ENCODE measurements at places on chromosomes 12 and 14.

GRCh38 chr12:96326628-96327227 lies 73.5 kb downstream of the CDK17 start:
- DNase-seq = no peak

DNA sequence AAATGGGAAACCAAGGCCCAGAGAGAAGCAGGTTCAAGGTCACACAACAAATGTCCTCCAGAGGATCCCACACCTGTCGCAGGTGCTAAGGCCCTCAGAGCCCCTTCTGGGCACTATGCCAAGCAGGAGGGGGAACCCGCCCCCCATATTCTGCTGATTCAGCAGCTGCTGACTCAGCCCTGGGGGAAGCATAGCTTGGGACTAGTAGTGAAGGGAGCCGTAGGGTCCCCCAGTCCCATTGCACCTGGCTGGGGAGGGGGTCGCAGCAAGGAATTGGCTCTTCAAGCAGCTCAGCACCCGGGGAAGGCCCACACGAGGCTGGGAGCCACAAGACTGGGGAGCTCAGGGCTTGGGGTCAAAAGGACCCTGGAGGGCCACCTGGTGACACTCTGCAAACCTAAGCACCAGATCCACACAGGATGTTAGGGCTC lies 1.0 kb downstream of the RASAL1 start:
- no peak for DNase-seq

- DNase-seq = no peak
Measured at GRCh38 chr14:105982664-105983063, 456.3 kb downstream of the TMEM121 start.

DNA sequence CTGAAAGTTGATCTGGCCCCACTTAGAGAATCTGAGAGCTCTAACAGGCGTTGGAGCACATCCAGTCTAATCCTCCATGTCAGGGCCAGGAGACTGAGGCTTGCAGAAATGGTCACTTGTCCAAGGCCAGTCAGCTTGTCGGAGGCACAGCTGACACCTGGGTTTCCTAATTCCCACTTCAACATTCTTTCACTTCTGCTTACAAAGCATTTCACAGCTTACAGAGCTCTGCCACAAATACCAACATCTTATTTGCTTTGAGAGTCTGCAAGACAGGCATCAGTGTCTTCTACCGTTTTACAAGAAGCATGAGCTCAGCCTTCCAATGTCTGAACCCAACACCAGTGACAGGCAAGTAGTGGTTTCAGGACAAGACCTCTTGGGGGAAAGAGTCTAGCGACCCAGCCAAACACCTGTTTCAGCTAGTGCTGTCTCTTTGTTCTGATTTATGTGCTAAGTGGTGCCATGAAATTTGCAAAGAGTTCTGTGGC lies 31.8 kb downstream of the ISCA2 start:
- no peak for DNase-seq

- no peak for DNase-seq
Measured at GRCh38 chr14:47179906-47180305, 495.5 kb downstream of the MDGA2 start.

- DNase-seq = no peak
Measured at GRCh38 chr14:92039063-92039718, 668 bp downstream of the TRIP11 start.

- no peak for DNase-seq
Measured at GRCh38 chr12:114403011-114403689, 2.8 kb downstream of the TBX5 start.

DNA sequence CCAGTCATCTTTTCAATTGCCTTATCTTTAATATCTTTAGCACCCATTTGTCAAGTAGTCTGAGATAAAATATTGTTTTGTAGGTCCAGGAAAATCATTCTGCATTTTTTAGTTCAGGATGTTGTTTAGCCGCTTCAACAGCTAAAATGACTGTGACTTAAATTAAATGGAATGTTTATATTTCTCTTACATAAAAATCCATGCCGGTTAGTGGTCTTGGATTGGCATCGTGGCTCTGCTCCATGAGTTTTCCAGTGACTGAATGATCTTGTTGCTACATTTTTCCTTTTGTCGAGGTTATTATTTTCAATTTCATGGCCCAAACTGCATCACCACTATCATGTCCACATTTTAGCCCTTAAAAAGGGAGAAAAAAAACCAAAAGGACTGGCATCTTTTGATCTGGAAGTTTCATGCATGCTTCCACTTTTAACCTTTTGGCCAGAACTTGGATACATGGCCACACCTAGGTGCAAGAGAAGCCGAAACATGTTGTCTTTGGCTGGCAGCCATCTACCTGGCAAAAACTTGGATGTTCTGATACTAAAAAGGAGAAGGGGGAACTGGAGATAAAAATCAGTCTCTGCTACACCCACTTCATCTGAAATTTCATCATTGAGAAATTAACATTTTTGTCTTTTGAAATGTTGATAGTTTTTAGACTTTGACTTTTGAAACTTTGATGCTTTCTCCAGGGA lies 142.4 kb downstream of the OTOGL start:
- no peak for DNase-seq

DNA sequence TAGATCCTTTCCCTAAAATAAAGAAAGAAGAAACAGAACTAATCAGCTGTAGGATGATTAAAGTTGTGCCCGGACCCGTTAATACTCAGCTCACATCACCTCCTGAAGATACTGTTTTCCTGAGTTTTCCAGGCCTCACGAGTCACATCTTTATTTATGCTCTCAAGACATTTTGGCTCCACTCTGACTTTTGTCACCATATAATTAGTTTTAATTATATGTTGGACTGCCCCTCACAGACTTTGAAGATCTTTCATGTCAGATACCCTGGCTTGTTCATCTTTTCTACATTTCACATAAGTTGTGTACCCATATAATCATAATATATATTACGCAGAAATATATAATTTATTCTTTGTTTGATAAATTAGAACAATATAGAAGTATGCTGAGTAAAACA lies 87.4 kb downstream of the HCAR2 start:
- DNase-seq = no peak

DNA sequence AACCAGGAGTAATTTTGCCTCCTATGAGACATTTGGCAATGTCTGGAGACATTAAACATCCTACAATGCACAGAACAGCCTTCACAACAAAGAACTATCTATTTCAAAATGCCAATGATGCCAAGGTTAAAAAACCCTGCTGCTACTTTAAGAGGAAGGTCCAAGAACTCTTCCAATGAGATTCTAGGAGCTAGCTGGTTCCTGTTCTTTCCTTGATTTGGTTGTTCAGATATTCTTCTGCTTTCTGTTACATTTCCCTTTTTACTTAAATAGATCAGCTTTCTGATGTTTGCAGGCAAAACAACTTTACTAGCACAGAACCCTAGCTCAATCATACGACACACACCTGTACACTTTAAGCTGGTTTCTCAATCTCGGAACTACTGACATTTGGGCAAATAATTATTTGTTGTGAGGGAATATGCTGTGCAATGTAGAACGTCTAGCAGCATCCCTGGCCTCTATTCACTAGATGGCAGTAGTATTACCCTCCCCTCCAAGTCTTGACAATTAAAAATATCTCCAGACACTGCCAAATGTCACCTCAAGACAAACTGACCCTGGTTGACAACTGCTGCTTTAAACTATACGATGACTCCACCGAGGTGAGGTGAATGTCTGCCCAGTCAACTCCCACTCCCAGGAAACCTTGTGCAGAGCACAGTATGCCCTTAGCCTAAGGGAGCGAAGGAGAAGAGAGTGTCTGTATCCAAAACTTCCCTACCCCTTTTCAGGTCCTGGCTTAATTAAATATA lies 4.4 kb downstream of the BLTP3B start:
- DNase-seq = no peak

DNA sequence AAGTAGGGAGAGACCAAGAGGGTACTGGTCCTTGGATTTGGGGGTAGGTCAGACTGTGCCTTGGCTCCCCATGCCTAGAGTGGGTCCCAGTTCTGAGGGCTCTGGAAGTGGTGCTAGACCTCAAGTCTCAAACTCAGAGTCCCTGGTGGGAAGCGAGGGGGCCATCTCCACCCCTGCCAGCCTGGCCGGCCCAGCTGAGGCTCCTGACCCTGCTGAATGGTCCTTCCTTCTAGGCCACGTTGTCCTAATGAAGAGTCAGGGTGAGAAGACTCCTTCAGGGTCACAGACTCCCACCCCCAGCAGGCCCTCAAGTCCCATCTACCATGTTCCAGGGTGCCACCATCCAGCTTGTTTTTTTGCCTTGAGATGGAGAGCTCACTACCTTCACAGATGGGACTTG lies 12.9 kb downstream of the SERPINA6 start:
- DNase-seq = no peak

DNA sequence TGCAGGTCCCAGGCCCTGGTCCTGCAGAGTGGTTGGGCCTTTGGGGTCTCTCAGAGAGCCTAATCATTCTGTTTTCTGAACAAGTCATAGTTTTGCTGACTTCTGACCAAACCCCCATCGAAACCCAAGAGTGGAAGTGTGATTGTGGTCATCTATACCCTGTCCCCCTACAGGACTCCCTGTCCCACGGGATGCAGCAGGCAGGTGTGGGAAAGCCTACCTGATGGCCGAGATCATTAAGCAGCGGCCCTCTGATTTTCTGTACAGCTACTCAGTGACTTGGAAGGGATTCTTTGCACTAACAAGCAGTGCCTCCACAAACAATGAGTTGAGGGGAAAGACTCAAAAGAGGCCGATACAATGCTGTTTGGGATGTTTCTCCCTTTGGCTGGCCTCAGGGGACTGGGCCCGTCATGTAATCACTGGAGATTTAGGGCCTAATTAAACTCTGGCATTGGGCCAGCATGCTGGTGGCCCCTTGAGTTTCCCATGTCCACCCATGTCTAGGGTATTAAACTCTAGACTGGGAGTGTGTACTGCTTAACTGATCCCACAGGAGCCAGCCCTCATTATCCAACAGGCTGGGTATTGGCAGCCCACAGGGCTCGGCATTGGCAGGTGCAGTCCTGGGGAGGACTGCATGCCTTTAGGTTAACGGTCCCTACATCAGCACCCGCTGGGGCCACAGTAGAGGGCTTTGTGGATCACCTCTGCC lies 192.8 kb downstream of the ZFP36L1 start:
- DNase-seq = no peak

DNA sequence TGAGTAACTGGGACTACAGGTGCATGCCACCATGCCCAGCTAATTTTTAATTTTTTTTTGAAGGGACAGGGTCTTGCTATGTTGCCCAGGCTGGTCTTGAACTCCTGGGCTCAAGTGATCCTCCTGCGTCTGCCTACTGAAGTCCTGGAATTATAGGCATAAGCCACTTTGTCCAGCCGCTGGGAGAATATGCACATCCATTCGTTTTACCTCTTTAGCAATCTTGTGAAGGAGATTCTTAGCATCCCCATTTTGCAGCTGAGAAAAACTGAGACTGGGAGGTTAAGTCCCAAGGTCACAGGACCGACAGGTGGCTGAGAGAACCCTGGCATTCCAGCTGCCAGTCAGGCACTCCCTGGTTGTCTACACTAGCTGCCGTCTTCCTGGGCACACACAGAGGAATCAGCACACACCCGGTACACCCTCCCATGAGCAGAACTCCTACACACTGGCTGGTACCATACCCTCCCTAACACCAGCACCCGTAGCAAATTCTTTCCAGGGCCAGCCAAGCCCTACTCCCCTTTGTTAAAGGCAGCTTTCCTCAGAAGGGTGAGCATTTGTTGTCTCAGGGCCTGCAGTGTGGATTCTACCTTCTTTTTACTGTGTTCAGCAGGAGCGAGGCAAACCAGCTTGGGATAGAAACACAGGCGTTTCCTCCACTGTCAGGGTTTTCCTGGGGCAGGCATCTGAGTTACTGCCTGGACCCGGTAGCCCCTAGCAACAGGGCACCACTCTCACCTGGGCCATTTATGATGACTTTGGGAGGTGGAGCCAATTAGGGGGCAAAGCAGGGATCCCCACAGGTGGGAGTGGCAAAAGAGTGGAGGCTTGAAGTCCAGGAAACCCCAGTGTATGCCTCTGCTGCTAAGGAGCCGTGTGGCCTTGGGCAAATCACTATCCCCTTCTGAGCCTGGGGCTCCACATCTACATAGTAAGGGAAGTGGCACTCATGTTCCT lies 70.2 kb downstream of the IRF2BPL start:
- no peak for DNase-seq

GRCh38 chr12:67589078-67589477 lies 59.5 kb upstream of the DYRK2 start:
- DNase-seq = no peak

DNA sequence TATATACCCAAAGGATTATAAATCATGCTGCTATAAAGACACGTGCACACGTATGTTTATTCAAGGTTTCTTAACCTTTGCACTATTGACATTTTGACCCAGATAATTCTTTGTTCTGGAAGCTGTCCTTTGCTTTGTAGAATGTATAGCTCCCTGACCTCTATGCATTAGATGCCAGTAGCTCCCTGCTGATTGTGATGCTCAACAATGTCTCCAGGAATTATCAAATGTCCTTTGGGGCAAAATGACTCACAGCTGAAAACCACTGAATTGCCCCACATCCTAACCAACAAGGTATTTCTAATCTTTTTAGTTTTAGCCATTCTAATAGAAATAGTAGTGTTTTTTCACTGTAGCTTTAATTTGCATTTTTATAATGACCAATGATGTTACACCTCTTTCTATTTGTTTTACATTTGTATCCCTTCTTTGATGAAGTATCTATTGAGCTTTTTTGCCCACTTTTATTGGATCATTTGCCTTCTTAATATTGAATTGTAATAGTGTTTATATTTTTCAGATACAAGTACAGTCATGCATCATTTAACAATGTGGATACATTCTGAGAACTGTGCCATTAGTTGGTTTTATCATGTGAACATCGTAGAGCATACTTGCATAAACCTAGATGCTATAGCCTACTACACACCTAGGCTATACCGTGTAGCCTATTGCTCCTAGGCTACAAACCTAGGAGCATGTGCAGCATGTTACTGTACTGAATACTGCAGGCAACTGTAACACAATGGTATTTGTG lies 10.4 kb upstream of the NOPCHAP1 start:
- DNase-seq = no peak

GRCh38 chr14:93269341-93270068 lies 62.4 kb downstream of the UBR7 start:
- DNase-seq = no peak

- no peak for DNase-seq
Measured at GRCh38 chr14:76919431-76920330, 93.5 kb downstream of the LRRC74A start.

- DNase-seq = no peak
Measured at GRCh38 chr12:70928071-70928470, 7.5 kb upstream of the PTPRR start.

DNA sequence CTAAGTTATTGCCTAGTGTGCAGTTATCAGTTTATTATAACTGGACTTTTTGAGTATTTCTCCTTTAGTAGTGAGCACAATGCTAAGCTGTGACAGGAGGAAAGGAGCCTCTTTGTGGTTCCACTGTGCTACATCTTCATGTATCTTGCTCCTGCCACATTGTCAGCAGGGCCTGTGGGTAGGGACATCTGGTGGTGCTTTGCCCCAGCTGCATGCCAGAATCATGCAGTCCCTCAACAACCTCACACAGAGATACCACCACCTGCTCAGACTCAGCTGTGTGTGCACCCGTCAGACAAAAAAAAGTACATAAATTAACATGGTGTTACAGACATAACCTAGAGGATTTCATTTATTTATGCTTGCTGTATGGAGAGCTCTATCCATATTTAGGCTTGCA lies 51.1 kb downstream of the MIS18BP1 start:
- DNase-seq = no peak

All from T-helper 9 cell (primary cell).